ENCODE measurements at places on chromosomes 1 and 21.

DNA sequence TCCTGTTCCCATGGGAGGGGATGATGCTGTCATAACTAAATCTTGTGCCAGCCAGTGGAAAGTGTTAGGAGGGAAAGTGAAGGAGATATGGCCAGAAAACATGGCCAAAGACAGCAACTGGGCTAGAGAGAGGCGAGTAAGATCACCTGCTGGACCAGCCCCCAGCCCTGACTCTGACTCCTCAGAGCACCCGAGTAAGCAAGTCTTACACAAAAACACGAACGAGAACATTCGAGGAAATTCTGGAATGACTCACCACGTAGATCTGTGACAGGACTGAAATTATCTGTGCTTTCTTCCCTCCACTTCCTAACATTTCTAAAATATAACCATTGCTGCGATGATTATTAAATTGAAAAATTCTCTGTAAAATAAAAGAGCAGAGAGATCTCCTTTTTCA is 9.2 kb downstream of the ZNF496 start:
- no peak for DNase-seq

DNA sequence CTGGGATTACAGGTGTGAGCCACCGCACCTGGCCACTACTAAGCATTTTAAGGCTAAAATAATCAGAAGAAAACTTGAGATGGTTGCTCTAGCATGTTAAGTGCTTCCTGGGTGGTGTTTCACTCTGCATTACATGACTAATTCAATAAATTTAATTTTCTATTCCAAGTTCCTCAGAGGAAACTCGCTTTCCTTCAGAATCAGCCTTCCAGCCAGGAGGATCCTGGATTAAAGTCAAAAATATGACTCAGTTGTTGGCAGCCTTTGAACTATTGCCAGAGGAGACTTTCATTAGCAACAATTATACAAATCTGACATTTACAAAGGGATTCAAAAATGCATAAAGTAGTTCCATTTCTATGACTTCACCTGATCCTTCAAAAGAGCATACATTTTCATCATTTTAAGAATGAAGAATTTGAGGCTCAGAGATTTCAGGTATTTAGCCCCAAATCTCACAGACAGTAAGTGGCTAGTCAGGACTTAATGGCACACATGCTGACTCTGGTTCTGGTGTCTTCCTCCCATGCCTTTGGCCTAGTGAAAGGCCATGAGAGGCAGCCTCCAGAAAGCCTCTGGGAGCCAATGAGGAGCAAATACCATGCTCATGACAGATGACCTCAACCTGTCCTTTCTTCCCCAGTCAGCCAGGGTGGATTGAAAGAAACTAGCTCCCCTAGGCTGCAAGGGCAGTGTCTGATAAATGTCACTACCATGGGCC is 115.7 kb downstream of the MAP3K21 start:
- DNase-seq, result no peak

GRCh38 chr1:182041615-182042014 is 19.9 kb downstream of the ZNF648 start:
- DNase-seq, result no peak

DNA sequence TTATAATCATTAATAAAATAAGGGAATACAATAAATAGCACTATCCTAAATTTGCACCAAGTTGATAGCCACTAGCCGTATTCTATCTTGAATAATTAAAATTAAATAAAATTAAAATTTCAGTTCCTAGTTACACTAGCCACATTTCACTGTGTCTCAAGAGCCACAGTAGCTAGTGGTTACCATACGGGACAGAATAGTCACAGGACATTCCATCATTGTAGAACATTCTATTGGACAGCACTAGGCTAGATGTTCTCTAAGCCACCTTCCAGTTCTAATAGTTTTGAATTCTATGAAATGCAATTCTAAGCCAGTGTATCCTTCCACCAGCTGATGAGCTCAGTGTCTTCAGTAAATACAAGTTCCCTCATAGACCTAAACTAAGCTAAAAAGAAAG is 71.1 kb upstream of the GOLT1A start:
- DNase-seq, result no peak
